ENCODE measurements at places on chromosomes 13 and 19. TPM values are rescaled to one million over a fixed set of nuclear protein-coding genes. Genes with fewer than 3 reads are reported as not detected.

GRCh38 chr13:75725736-75726135 is 89.6 kb downstream of the LMO7 start:
- DNase-seq, result no peak

DNA sequence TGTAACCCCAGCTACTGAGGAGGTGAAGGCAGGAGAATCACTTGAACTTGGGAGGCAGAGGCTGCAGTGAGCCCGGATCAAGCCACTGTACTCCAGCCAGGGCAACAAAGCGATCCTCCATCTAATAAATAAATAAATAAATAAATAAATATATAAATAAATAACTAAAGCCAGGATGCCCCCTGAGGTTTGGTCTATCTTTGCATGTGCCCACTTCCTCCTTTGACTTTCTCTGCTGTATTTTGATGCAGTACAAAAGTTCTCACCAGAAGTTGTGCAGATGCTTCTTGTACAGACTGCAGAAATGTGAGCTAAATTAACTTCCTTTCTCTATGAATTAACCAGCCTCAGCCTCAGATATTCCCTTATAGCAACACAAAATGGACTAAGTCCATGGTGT is 6.5 kb upstream of the N4BP2L2 start:
- no peak for DNase-seq

- no peak for DNase-seq
These were observed 3.0 kb upstream of the ZNF136 start for GRCh38 chr19:12159773-12160414.

DNA sequence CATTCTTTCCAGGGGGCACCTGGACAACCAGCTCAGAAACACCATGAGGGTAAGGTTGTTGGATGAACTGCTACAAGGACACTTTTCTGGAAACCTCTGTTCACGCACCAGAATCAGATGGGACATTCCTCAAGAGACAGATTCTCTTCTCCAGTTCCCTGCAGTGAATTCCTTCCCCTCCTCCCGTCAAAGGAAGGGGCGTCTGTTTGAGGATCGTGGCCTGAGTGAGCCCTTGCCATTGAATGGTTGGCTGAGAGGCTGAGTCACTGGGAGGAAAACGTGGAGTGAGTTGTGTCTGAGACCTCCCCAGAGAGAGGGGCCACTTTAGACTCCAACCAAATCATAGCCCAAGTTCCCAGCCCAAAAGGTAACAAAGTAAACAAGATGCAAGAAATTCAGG is 79.4 kb upstream of the ZNF507 start:
- no peak for DNase-seq

DNA sequence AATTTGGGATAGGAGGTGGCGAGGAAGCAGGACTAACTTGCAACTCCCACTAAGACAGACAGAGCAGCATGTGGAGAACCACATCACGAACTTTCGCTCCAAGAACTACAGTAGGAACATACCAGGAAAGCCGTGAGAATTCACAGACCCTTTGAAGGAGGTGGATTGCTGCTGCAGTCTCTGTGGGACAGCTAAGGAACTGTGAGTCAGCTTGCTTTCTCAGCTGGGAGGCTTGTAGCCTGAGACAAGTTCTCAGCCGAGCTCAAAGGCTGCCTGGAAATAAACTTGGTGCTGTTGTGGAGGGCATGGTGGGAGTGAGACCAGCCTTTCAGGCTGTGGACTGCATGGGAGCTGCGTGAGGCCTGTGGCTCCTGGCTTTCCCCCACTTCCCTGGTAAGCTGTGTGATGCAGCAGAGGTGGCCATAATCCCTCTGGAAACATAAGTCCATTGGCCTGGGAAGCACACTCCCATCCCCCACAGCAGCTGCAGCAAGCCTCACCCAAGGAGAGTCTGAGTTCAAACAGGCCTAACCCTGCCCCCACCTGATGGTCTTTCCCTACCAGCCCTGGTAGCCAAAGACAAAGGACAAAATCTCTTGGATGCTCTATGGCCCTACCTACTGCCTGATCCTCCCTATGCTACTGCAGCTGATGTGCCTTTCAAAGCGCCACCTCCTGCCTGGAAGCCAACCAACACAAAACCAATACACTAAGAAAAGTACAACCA is 441.1 kb upstream of the HTR2A start:
- DNase-seq, result no peak

The IFNL2 gene
- not detected for total RNA-seq

The CLDND2 gene
- not detected for total RNA-seq

GRCh38 chr13:113397608-113398425 is 33.9 kb upstream of the GRTP1 start:
- DNase-seq, result no peak

GRCh38 chr19:41296433-41296871 is 13.5 kb upstream of the CCDC97 start:
- no peak for DNase-seq

- no peak for DNase-seq
These were observed 17.8 kb upstream of the ENOX1 start for GRCh38 chr13:43804461-43805070.

The NPHS1 gene
- not detected for total RNA-seq

DNA sequence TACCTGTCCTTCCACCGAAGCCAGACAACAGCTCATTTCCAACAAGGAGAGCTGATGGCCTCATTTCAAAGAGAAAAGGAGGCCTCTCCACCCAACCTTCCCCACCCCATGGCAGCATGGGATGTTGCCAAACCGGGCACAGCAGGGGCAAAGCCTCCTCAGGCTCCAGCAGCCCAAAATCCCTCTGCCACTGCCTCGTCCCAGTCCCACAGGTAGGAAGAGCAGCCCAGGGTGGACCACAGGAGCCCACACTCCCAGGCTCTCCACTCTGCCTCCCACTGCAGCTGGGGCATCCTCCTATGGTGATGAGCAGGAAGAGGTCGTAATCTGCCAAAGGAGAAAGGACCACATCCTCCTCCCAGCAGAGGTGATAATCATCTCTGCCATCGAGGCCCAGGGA is 50.9 kb downstream of the PEPD start:
- DNase-seq, result no peak

The ACP5 gene
- total RNA-seq, result 1.2 TPM

DNA sequence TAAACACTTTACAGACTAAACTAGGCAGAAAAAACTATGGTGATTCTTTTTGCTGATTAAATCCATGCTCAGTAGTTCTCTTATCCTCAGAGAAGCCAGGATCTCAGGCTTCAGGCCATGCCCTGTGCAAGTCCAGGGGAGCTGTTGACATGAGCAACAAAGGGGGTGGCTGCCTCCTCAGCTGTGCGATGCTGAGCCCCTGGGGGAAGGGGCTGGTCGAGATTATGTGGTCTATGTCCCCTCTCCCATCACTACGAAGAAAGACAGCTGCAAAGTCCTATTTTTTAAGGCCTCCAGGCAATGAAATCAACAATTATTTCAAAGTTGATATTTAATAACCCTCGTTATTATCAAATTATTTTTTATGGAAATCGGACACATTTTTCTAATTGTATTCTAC is 37.0 kb downstream of the IRS2 start:
- no peak for DNase-seq

DNA sequence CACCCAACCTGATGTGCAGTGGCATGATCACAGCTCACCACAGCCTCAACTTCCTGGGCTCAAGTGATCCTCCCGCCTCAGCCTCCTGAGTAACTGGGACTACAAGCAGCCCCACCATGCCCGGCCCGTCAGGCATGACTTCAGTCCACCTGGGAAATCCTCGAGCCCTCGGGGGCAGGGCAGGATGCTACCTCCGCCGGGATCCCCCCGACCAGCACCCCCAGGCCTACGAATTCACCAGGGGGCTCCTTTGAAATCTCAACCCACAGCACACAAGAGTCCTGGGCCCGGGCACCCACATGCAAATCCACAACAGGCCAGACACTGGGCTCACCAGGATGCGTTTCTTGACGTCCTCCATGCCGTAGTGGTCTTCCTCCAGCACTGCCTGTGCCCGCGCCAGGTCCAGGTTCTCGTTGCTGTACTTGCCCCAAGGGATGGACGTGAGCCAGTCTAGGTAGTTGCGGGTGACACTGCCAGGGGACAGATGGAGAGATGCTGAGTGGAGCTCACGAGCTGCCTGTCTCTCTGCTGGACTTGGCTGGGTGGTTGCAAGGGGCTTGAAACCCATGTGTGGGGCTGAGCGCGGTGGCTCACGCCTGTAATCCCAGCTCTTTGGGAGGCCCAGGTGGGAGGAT is 10.5 kb downstream of the RPL36 start:
- no peak for DNase-seq

GRCh38 chr19:4068047-4068966 is 1.6 kb upstream of the ZBTB7A start:
- no peak for DNase-seq

The NMRK2 gene
- not detected for total RNA-seq
